ENCODE measurements at places on chromosomes 11 and 22.

- no peak for DNase-seq
Observed at GRCh38 chr11:82105331-82105998, 628.2 kb downstream of the FAM181B start.

DNA sequence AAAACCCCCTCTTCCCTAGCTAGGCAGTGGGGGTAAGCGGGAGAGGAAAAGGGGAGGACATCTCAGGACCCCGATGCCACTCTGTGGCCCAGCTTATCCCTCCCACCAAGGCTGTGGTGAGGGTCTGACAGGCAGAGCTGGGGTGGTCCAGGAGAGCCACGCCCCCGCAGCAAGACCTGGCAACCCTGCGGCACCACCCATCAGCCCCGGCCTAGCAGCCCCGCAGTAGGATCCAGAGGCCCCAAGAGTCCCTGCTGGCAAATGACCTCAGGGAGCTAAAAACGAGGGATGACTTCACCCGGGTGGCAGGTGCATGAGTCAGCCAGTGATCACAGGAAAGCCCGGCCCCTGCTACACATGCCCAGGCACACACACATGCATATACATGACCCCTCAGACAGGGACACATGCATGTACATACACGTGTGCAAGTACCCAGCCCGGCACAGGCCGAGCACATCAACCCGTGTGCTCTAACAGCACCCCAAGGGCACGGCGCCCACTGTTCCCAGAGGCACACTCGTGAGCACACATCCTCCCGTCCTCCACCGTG lies 32.3 kb downstream of the ARVCF start:
- DNase-seq: no peak

DNA sequence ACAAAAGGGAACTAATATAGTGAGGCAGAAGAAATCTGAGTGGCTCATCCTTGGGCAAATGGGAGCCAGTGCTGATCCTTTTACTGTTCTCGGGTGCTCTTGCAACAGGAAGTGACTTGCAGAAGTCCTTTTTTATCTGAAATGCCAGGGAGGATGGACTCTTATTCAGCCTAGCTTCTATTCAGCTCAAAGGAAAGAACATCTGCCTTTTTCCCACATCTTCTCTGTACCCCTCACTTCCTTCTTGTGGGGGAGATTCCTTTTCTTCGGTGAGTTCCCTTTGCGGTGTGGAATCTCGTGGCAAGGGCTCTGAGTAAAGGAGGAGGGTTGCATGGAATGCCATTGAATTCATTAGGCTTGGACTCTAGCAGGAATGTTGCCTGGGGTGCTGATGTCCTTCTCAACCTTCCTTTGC lies 76.2 kb downstream of the ZBTB16 start:
- DNase-seq: no peak

DNA sequence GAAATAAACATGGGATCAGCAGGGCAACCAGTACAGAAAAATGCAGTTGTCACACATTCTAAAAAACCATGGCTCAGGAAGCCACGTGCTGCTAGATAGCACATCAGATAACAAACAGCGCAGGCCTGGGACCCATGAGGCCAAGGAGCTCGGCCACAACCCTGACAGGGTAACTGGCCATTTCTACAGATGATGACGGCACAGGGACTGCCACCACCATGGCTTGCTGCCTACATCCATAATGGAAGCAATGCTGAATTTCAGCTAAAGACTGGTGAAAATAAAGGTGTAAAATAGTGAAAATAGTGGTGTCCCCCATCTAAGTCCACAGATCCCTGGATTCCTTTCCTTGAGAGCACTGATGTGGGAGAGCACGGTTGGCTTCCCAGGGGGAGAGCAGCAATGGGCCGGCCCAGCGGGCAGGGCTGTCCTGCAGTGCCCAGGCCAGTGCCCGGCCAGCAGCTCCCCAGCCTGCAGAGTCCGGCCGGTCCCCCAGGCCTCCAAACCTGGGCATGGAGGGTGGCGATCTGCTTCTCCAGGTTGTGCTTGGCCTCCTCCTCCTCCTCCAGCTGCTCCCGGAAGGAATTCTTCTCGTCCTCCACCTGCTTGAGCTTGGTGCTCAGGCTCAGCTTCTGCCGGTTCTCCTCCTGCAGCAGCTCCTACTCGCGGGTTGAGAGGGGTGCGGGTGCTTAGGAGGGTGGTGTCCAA lies 40.0 kb downstream of the APOL1 start:
- no peak for DNase-seq

- no peak for DNase-seq
Observed at GRCh38 chr11:35362521-35362980, 56.8 kb downstream of the SLC1A2 start.

DNA sequence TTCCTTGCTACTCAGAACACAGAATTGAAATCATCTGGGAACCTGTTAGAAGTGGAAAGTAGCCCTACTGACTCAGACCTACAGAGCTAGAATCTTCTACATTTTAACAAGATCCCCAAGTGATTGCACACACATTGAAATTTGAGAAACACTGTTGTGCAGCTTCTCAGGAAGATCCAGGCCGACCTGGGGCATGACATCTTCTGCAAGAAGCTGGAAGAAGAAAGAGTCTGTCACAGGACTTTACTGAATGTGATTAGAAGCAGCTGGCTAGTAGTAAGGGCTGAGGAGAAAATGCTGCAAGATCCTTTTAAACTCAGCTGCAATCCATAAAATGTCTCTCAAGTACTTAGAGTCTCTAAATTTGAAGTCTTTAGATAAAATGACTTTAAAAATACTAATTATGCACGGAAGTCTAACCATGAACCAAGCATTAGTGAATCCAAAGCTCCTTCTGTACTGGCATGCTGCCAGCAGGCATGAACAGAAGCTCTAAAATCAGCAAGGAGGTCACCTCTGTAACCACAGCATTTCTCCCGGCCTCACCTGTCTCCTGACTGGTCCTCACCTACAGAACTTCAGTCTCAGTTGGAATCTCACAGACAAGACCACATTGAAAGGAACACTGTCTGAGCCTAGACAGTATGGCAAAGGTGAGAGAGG lies 85.0 kb downstream of the SERGEF start:
- DNase-seq: no peak

GRCh38 chr22:46115755-46116490 lies 34.4 kb upstream of the PPARA start:
- no peak for DNase-seq

DNA sequence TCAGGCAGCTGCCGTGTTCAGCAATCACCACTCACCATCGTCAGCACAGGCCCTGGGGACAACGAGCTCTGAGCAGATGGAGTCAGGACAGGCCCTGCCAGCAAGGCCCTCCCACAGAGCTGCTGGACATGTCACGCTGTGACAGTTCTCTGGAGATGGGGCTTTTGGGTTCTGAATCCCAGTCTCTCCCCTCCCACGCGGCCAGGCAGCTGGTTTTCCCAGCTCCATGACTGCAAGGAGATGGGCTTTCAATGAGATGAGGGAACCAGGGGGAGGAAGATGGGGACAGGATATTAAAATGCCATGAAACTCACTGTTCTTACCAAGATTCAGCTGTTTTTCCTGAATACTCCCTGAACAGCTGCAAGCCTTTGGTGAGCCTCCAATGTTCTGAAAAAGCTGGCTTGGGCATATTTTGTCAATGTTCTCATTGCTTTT lies 305.9 kb downstream of the BRD1 start:
- peak; percentile 79 for DNase-seq

DNA sequence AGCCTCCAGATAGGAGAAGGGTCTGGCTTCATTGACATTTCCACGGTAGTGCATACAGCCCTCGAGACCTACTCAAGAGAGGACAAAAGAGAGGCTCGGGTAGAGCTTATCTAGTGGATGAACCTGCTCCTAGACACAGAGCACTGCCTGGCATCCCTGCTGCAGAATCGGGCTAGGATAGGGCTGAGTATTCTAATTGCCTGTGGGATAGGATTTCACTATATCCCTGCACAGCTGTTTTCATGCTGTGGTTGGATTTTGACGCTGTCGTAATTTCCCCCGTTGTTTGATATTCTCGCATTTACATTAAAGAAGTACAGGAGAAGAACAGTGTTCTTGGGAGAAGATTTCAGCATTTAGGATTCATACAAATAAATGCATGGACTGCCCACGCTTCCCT lies 107.8 kb downstream of the KIRREL3 start:
- no peak for DNase-seq

- no peak for DNase-seq
Observed at GRCh38 chr11:44949160-44950030, 1.3 kb downstream of the TP53I11 start.

- DNase-seq: no peak
Observed at GRCh38 chr11:32597921-32598320, 14.3 kb downstream of the EIF3M start.

DNA sequence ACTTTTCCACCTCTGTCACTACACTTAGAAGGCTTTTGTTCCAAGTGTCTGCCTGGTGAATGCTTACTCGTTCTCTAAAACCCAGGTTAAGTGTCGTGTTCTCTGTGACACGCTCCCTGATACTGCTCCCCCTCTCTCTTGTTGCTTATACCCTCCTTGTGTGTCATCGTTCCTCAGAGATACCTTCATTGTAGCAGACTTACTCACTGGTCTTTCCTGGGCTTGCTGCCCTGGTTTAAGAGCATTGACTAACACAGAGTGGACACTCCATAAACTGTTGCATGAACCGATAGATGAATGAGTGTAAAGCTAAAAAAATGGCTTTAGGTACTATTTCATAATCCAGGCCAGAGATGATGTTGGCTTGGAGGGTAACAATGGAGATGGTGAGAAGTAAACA lies 171.3 kb downstream of the GRIK4 start:
- DNase-seq: peak; percentile 9

- DNase-seq: no peak
Observed at GRCh38 chr11:16089481-16089880, 266.9 kb downstream of the SOX6 start.

DNA sequence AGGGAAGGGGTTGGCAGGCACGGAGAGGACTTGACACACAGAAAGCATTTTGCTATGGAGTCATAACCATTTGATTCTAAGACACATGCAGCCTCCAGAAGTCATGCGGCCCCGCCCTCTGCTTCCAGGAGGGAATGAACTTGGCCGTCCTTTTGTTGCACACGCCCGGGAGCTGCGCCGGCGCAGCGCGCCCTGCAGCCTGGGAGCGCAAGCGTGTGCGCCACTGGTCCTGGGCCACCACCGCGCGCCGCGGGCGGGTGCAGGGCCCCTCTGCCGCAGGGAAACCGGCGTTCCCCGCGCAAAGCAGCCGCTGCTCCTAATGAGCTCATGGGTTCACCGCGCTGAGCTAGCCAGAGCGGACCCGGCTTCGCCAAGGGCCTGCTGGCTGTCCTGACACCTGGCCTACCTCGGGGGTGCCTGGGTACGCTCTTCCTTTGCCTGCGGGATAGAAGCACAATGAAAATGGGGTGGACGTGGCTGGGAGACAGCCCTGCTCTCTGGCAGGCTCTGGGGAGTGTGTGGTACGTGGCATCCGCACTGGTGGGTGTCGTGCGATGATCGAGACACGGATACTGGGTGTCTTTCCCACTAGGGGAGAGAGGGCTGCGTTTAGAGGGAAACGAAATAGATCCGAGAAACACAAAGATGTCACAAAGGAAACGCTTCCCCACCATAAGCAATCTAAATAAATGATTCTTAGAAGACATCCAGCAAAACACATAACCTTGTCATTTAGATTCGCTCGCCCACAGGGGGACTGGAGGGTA lies 669 bp downstream of the MICAL3 start:
- peak; percentile 92 for DNase-seq

- DNase-seq: no peak
Observed at GRCh38 chr11:125375146-125375545, 120.9 kb downstream of the FEZ1 start.

GRCh38 chr11:117255966-117256365 lies 23.5 kb downstream of the RNF214 start:
- no peak for DNase-seq

DNA sequence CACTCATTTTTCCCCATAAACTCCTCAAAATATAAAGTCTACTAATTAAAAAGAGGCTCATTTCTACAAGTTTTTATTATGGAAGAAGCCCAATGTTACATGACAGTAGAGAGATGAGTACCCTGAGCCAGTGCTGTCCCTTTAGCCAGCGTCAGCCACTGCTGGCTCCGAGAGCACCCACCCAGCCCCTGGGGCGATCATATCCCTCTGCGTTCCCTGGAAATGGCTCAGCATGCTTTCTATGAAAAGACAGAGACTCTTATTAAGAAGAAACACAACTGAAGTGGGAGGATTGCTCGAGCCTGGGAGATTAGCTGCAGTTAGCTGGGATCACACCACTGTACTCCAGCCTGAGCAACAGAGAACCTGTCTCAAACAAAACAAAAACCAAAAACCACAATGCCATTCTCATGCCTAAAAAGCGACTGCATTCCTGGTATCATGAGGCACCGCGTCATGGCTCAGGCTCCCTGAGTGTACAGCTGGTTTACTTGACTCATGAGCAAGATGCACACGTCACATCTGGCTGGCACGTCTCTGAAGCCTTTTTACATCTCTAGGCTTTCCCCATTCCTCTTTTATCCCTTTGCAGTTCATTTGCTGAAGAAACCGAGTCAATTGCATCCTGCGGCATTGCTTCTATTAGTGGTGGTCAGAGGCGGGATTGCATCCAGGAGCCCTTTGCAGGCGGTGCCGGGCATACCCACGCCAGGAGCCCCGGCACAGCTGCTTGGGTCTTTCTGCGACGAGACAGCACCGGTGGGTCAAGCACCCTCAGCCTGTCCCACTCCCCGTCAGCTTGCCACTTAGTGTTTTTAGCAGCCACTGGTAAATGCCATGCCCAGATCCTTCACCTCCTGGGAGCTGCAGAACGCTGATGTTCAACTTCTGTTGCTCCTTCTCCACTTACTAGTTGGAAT lies 119.9 kb downstream of the CTTN start:
- DNase-seq: no peak

GRCh38 chr11:313304-313786 lies 495 bp upstream of the IFITM1 start:
- no peak for DNase-seq

DNA sequence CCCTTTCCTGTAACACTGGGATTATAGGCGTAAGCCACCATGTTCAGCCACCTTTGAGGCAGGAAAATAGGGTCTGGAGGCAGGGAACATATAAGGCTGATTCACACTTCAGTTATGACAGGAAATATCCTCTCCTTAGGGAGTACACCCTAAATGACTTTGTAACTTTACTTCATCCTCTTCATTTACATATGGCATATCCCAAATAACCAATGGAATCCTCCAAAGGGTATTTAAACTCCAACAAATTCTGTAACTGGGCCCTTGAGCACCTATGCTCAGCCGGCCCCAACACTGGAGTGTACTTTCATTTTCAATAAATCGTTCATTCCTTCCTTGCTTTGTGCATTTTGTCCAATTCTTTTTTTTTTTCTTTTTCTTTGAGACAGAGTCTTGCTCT lies 1.6 kb upstream of the KAT5 start:
- DNase-seq: no peak

- no peak for DNase-seq
Observed at GRCh38 chr11:109018639-109019038, 353.8 kb downstream of the DDX10 start.

GRCh38 chr11:403761-404431 lies 9.9 kb downstream of the PKP3 start:
- DNase-seq: no peak
